ENCODE measurements at places on chromosomes 2 and 18.

- no peak for DNase-seq
Observed at GRCh38 chr2:210360412-210360811, 45.4 kb upstream of the MYL1 start.

- DNase-seq = no peak
Observed at GRCh38 chr2:55732854-55733253, 39.2 kb upstream of the PNPT1 start.

- DNase-seq = no peak
Observed at GRCh38 chr2:216622526-216622925, 10.7 kb upstream of the IGFBP2 start.

- DNase-seq = no peak
Observed at GRCh38 chr2:169704160-169704708, 10.0 kb downstream of the PHOSPHO2 start.

DNA sequence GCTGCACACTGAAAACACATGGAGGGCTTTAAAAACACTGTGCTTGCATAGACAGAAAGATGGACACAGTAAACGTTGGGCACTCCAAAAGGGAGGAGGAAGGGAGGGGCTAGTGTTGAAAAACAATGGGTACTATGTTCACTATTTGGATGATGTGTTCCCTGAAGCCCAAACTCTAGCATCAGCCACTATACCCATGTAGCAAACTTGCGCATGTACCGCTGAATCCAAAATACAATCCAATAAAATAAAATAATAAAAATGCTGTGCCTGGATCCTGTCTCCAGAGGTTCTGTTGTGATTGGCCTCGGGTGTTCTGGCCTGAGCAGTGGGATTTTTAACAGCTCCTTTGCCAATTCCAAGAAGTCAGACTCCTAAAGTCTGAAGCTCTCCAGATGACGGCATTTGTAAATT lies 166.0 kb downstream of the TMEM182 start:
- DNase-seq = no peak

GRCh38 chr18:4040391-4041092 lies 414.6 kb downstream of the DLGAP1 start:
- DNase-seq = no peak

DNA sequence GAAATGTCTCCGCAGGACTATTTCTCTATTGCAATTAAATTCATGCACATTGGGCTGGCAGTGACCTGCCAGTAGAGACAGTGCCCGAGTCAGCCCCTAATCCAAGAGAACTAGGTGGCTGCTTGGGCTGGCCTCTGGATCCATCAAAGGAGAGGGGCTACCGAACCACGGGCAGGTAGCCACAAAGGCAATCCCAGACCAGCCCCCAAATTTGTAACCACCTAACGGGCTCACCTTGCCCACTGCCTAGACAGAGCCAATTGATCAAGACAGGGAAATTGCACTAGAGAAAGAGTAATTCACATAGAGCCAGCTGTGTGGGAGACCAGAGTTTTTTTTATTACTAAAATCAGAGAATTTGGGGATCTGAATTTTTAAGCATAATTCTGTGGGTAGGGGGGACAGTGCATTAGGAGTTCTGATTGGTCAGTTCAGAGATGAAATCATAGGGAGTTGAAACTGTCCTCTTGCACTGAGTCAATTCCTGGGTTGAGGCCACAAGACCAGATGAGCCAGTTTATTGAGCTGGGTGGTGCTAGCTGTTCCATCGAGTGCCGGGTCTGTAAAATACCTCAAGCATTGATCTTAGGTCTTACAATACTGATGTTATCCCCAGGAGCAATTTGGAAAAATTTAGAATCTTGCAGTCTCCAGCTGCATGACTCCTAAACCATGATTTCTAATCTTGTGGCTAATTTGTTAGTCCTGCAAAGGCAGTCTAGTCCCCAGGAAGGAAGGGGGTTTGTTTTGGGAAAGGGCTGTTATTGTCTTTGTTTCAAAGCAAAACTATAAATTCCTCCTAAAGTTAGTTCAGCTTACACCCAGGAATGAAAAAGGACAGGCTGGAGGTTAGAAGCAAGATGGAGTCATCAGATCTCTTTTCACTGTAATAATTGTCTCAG lies 260.4 kb upstream of the SP5 start:
- peak; percentile 24 for DNase-seq

DNA sequence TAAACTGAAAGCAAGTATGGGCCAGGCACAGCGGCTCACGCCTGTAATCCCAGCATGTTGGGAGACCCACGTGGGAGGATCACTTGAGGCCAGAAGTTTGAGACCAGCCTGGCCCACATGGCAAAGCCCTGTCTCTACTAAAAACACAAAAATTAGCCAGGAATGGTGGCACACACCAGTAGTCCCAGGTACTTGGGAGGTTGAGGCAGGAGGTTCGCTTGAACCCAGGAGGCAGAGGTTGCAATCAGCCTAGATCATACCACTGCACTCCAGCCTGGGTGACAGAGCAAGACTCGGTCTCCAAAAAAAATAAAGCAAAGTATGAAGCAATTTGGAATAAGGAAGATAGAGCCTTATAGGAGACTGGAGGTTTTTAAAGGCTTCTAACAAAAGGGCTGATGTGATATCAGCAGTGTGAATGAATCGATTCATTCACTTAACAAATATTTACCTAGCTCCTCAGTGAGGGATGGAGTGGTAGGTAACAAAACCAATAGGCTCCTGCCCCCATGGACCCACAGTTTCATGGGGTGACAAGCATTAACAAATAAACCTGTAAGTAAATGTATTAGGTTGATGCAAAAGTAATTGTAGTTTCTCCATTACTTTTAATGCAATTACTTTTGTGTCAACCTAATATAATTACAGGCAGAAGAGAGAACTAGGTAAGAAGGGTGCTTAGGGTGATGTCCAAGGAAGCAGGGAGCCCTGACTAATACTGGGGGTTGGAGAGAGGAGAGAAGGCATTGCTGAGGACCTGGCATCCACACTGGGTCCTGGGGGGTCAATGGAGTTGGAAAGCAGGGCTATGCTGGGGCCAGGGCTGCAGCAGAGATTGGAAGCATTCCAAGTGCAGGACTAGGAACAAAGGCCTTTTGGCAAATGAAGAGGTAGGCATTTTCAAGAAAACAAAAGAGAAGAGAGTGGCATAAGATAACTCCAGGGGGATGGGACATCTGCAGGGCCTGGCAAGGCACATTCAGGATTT lies 195.4 kb upstream of the ARL4C start:
- no peak for DNase-seq

DNA sequence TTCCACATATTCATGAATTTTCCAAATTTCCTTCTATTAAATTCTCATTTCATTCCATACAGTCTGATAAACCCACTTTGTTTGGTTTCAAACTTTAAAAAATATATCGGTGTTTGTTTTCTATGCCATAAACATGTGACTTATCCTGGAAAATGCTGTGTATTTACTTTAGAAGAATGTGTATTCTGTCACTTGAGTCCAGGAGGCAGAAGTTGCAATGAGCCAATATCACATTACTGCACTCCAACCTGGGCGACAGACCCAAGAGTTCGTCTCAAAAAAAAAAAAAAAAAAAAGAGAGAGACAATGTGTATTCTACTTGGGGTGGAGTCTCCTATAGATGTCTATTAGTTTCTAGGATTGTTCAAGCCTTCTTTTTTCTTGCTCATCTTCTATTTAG lies 31.8 kb downstream of the MBD5 start:
- no peak for DNase-seq

All from left colon (tissue), 2 donors.